ENCODE measurements at places on chromosomes 16 and 17. TPM values are rescaled to one million over a fixed set of nuclear protein-coding genes. Genes with fewer than 3 reads are reported as not detected.

Gene RNF112
- 3.7 TPM for total RNA-seq

Gene UNC45B
- 0.10 TPM for total RNA-seq

Gene GNG13
- total RNA-seq, result not detected

Gene PRR11
- 5.0 TPM for total RNA-seq

- ATAC-seq, result no peak
Observed at GRCh38 chr17:4721203-4722135, 9.8 kb upstream of the MED11 start.

- no peak for ATAC-seq
Observed at GRCh38 chr16:10070591-10070990, 111.6 kb downstream of the GRIN2A start.

- no peak for ATAC-seq
Observed at GRCh38 chr16:1273816-1274215, 17.9 kb downstream of the TPSD1 start.

DNA sequence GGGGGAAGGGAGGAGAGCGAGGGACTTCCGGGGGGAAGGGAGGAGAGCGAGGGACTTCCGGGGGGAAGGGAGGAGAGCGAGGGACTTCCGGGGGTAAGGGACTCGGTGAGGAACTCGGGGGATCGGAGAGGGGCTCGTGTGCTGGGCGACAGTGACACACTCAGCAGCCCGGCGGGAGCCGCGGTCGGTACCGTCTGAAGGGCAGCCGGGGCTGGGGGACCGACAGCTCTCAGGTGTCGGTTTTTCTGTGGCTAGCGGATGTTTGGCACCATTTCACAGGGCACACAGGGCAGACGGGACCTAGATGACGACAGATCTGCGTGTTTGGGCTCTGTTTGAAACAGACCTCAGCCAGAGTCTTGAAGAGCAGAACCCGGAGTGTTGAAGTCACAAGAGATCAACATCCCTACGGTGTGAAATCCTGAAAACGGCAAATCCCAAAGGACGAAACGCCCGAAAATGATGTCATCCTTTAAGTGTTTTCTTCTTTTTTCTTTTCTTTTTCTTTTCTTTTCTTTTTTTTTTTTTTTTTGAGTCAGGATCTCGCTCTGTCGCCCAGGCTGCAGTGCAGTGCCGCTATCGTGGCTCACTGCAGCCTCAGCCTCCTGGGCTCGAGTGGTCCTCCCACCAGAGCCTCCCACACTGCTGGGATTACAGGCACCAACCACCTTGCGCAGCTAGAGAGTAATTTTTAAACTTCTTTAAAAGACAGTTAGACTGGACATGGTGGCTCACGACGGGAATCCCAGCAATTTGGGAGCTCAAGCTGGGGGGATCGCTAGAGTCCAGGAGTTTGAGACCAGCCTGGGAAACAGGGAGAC lies 23.9 kb downstream of the ZNF778 start:
- ATAC-seq, result peak; percentile 90

All from motor neuron (in vitro differentiated cells).